ENCODE measurements at places on chromosomes 12 and 14.

DNA sequence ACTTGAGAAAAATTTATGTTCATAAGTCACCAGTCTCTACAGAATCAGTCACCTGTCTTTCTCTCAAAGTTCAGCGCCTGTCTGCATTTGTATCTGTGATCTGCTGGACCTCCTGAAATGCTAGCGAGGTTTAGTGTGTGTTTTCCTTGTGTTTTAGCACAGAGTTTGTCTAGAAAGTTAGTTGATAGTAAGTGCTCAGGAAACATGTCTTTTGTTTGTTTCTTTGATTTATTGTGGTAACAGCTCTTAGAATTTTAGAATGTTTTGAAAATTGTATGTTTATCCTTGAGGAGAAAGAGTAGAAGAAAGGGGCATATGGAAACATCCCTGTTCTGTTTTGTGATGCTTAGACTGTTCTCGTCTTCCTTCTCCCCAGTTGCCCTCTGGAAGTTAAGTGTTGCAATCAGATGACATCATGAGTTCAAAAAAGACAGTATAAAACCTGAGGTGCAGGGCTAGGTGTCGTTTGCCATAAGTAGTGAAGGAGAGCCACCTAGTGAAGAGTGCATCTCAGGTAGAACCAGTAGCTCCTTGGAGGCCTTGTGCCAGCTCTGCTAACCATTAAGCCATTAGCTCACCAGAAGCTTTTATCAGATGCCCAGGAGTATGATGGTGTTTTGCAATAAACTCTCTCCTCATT lies 44.8 kb downstream of the FBXW8 start:
- no peak for DNase-seq

DNA sequence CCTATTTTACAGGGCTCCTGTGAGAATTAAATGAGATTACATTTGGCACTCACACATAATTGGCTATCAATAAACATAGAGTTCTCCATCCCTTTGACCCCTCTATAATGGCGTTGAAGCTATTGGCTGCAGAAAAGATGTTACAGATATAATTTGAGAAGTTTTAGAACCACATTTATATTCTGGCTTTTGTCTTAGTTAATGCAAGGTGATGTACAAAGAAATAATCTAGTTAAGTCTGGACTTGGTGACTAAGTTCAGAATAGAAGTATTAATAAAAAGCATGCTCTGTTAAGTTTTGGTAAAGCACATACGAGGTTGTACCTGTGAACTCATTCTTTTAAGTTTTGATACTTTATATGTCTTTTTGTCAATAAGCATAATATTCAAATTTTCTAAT lies 187.1 kb upstream of the HMGA2 start:
- no peak for DNase-seq

- DNase-seq: no peak
These were observed 20.9 kb upstream of the KIF26A start for GRCh38 chr14:104117341-104118005.

- no peak for DNase-seq
These were observed 168.1 kb upstream of the NOVA1 start for GRCh38 chr14:26765768-26766520.

- DNase-seq: no peak
These were observed 48.7 kb downstream of the BEGAIN start for GRCh38 chr14:100538351-100539002.

DNA sequence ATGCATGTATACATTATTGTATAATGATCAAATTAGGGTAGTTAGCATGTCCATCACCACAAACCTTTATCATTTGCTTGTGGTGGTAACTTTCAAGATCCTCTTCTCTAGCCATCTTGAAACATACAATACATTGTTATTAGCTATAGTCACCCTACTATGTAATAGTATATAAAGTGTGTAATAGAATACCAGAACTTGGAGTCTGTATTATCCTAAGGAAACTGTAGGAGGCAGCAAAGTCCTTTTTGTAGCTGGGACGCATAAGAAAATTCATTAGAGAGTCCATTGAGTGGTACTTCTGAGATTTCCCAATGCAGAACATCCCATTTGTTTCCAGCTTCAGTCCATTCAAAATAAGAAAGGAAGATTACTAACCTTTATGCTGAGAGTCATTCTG lies 325.9 kb upstream of the LRFN5 start:
- no peak for DNase-seq

DNA sequence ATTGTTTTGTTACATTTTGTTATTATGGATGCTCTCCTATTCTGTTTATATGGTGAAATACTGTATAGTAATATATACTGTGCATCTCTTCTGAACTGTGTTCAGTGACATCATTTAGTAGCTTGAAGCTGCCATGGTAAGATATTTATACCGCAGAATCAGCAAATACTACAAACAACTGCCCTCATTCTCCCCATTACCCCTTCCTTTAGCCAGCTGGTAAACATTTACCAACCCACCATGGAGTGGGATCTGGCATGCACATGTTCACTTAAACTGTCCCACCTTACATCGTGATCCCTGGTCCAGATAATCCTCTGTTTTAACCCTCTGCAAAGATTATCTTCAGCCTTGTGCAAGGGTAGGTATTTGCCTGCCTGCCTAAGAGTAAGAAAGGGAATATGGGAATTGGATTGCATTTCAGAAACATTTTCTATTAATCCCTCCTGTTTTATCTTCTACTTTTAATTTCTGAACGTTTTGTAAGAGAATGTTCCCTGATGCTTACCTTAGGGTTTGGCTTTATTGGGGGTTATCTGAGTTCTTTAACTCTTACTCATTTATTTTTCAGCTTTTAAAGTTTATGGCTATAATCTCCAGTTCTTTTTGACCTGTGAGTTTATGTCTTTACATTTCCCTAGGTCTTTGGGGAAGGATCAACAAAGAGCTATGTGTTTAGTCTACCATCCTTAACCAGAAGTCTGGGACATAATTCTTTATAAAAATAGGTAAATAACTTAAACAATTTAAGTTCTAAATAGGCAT lies 46.5 kb downstream of the FBXO34 start:
- DNase-seq: no peak

GRCh38 chr12:95205685-95206084 lies 11.6 kb downstream of the FGD6 start:
- no peak for DNase-seq

DNA sequence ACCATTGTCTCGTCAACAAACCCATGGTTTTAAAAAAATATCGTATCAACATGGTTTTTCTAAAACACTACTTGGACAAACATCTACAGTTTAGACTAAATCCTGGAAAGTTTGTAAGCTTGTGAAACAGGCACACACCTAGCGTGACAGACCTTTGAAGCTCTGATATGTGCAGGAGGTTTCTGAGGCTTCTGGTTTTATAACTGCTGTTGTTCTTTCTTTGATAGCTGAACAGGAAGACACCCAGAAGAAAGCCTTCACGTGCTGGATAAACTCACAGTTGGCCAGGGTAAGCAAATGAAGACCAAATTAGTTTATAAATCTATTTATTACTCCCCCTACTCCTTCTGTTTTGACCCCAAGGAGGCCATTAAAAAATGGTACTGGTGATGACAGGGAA lies 87.6 kb downstream of the SYNE2 start:
- no peak for DNase-seq

DNA sequence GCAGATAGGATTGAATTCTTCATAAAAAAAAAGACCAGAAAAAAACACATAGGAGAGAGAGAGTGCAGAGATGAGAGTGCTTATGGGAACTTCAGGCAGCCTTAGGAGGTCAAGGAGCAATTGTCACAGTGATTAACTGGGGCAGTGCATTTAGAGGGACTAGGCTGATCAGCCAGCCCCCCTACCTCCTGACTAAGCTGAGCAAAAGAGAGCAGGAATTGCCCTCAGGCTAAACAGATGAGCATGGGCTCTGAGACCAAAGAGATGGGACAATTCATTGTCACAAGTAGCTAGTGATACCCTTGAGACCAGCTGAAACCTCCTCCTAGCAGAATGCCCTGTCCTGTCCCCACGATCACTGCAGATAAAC lies 124.0 kb downstream of the BTG1 start:
- DNase-seq: no peak
